ENCODE measurements at places on chromosomes 11 and 22. TPM values are rescaled to one million over a fixed set of nuclear protein-coding genes. Genes with fewer than 3 reads are reported as not detected.

- DNase-seq, result peak; percentile 85
These were observed 3.9 kb downstream of the HTATIP2 start for GRCh38 chr11:20367313-20367948.

DNA sequence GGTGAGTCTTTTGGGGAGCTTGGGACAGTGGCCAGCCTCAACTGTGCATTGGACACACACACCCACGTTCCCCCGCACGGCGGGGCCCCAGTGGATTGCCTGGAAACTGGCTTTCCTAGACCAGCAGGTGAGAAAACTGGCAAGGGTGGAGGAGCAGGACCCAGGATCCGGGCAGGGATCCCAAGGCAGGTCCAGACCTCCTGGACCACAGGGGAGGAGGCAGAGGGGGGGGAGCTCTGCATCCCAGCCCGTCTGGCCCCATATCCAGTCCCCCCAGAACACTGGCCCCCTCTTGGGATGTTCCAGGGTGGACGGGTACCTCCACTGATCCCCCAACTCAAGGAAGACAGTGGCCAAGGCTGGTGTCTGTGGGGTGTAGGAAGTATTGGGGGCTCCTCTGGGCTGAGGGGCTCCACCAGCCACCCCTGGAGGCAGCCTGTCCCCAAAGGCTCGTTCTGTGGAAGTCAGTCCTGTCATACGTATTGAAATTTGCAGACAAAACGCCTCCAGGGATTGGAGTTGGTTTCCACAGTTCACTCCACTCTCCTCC, 89.3 kb upstream of the LINC01488 start:
- DNase-seq, result no peak

- DNase-seq, result peak; percentile 95
These were observed 129.1 kb downstream of the EHF start for GRCh38 chr11:34749666-34750659.

- DNase-seq, result no peak
These were observed 80.0 kb downstream of the BRD1 start for GRCh38 chr22:49747716-49748115.

DNA sequence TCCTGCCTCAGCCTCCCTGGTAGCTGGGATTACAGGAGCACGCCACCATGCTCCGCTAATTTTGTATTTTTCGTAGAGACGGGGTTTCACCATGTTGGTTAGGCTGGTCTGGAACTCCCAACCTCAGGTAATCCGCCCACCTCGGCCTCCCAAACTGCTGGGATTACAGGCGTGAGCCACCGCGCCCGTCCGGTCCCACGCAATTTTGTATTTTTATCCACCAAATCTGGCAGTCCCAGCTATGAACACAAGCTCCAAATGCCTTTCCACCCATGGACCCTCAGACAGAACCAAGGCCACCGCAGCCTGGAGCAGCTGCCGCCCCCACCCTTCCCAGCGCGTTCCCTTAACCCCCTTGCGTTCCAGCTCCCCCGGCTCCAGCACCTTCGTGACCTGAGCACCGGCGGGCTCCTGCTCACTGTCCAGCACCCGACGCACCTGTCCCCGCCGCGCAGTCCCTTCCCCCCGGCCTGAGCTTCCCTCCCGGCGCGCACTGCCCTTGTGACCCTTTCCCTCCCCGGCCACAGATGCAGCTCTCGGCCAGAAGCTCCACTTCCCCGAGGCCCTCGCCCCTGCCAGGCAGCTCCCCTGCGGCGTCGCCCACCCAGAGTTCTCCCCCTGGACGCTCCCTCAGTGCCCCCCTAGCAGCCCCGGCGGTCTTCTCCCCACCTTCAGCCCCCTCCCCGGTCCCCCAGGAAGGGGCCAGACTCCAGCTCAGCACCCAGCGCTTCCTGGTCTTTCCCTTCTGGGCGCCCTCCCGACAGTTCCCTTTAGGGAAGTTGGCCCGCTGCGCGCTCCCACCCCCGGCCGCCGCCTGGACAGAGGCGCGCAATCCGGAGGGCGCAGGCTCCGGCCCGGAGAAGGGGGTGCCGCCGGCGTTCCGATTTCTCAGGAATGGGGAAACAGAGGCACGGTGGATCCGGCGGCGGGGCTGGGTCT, 5.6 kb upstream of the ZBED4 start:
- DNase-seq, result no peak

The NDUFS8 gene
- 56.8 TPM for total RNA-seq

DNA sequence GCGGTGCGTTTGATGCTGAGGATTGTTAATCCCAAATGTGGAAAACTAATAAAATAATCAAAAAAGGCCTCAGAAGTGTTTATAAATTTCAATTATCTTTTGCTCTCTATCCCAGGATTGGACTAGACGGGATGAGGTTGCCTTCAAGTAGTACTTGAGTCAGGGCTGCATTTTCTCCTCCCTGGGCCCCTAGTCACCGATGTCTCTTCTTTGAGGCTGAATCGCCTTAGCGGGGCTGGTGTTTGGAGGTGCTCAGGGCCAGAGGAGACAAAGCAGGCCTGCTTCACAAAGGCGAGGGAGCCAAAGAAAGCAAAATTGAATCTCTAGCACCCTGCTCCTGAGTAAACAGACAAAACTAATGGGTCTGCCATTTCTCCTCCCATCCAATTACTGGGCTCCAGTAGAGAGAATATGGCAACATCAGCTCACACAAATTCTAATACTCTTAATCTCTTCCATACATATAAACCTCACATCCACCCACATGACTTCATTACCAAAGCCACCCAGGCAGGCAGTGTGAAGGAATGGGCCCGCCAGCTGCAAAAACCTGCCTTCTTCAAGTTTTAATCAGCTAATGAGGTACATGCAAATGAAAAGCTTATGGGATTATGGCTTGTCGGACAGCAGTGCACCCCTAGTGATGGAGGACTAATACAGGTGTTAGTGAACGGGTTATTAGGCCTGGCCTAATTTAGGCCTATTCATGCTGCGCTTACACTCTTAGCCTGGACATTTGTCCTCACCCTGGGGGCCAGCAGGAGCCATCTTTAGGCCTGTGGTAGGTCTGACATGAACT, 52.7 kb upstream of the HTATIP2 start:
- DNase-seq, result no peak

The KCNQ1 gene
- not detected for total RNA-seq

The SCN3B gene
- total RNA-seq, result not detected

The ELFN2 gene
- total RNA-seq, result 0.33 TPM

DNA sequence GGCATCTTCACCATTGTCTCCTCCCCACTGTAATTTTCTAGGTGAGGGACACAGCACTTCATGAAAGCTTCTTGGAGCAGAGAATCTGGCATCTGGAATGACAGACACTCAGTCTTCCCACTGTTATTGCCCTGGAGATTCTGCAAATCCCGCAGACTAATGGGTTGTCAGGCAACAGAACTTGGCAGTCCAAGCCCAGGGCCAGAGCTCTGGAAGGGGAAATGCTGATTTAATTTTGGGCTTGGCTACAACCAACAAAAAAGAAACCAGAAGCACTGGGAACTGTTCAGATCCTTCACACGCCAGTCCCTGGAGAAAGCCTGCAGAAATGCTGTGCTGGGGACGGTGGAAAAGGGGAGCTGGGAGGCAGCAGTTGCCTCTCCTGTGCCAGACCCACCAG, 71.5 kb upstream of the BID start:
- peak; percentile 79 for DNase-seq

The OR51E2 gene
- total RNA-seq, result not detected

The KCNJ5 gene
- total RNA-seq, result not detected

The EIF3M gene
- total RNA-seq, result 1,709 TPM

The GRAMD1B gene
- total RNA-seq, result 3.1 TPM

GRCh38 chr11:35166369-35167360, 27.7 kb downstream of the CD44 start:
- DNase-seq, result peak; percentile 93

DNA sequence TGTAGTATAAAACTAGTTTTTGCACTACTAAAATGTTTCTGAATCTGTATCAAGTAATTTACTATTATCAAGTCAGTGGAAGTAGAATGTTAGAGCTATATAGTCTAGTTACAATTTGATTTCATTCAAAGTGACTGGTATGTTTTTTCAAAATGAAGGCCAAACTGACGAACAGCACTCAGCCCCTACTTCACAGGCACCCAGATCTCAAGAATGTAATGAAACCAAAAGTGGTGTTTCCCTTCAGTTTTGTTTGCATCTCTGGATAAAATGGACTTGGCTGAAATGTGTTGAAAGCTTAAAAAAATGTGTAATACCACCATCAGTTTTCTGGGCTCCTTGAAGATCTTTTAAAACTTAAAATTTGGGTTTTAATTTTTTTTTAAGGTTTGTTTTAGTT, 46.4 kb downstream of the QSER1 start:
- peak; percentile 10 for DNase-seq

GRCh38 chr11:68735646-68736045, 15.7 kb downstream of the TESMIN start:
- no peak for DNase-seq

DNA sequence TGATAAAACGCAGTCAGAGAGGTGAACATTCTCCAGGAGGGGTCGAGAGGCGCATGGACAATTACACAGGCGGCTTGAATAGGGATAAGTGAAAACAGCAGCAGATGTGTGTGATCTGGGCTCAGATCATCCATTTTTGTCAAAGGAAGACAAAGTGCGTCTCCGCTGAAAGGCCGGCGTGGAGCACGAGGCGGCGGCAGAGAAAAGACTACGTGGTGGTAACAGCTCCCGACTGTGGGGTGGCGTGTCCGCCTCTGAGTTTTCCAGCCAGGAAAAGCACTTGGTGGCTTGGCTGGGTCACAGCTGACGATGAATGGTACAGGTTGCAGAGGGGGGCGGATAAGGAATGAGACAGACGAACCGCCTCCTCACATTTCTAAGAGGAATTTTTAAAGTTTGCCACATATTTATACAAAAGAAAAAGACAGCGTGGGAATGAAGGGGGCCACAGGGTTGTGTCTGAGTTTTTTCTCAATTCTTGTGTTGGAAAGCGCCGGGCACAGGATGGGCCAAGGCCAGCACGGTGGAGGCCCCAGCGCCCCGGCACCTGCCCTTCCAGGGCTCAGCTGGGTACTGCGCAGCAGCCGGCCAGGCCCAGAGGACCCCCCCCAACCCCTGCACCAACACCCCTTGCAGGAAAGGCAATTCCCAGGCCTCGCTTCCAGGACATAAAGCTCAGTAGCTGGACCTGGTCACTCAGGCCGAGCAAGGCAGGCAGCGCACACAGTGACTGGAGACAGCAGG, 80.4 kb downstream of the TRMU start:
- DNase-seq, result peak; percentile 62

- no peak for DNase-seq
These were observed 187.9 kb upstream of the SESN3 start for GRCh38 chr11:95418916-95419315.

GRCh38 chr22:42643634-42644421, 3.4 kb upstream of the ATP5MGL start:
- no peak for DNase-seq

DNA sequence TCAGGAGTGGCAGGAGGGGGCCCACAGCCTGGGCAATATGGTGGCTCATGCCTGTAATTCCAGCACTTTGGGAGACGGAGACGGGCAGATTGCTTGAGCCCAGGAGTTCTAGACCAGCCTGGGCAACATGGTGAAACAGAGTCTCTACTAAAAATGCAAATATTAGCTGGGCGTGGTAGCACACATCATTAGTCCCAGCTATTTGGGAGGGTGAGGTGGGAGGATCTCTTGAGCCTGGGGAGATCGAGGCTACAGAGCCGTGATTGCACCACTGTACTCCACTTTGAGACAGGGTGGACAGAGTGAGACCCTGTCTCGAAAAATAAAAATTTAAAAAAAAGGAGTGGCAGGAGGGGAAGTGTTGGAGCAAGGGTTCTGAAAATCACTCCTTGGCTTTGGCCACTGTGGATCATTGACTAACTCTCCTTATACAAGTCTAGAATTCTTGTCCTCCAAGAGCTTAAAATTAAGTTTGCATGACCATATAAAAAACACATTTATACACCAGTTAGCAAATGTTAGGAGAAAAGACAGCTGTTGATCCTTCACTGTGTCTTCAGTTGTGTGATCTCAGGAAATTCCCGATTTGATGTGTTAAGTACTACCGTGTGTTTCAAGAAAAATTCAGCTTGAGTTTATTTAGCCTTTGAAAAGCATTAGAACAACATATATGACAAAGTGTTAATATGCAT, 2.3 kb upstream of the WEE1 start:
- DNase-seq, result no peak

DNA sequence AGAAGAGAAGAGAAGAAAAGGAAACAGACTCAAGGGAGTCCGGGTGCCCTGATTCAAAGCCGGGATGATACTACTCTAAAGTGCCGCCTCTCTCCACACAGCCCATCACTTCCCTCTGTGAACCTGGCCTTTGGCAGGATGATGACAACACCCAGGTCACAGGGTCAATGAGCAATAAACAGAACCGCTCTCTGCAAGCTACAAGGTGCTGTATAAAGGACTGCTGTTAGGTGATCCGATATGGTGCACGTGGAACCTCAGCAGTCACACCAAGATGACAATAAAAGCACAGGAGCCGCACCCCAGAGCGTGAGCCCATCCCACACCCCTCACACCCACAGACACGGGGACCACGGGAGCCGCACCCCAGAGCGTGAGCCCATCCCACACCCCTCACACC, 10.7 kb downstream of the TTLL1 start:
- DNase-seq, result no peak

DNA sequence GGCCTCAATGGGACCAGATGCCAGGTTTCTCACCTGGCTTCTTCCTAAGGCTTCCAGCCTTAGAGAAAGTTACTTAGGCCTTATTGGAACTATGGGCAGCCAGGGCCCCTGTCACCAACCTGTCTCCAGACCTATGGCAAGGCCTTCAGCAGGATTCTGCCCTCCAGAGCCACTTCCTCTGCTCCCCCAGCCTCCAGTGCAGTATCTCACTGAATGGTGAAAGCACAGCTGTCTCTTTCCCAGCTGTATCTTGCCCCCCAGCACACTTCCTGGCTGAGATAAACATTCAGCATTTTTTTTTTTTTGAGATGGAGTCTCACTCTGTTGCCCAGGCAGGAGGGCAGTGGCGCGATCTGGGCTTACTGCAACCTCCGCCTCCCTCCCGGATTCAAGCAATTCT, 1.5 kb downstream of the SLC2A11 start:
- DNase-seq, result no peak

The UCP3 gene
- 0.54 TPM for total RNA-seq

DNA sequence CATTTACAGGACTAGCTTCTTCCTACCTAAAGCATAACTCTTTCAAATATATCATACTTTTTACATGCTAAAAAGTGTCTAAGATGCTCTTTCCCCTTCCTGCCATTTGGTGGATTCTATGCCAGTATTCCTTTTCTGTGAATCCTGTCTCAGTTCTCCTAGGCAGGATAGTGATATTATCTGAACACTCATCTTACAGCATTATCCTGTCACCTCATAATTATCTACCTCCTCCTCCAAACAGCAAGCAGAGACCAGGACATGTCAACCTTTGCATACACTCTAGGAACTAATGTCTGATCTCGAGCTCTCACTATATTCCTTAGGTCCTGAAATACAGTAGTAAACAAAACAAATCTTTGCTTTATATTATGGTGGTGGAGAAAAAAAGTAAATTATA, 275.5 kb downstream of the FAM181B start:
- DNase-seq, result no peak

The MIOX gene
- total RNA-seq, result not detected

- DNase-seq, result peak; percentile 49
These were observed 11.5 kb downstream of the C11orf91 start for GRCh38 chr11:33689085-33689484.

The ZMAT5 gene
- 10.6 TPM for total RNA-seq

The ARFIP2 gene
- total RNA-seq, result 45.7 TPM
